Breast epithelium (tissue), 4 donors: ENCODE measurements at places on chromosomes 13 and 19. TPM values are rescaled to one million over a fixed set of nuclear protein-coding genes. Genes with fewer than 3 reads are reported as not detected.

RAVER1 gene
- 12.3 TPM for total RNA-seq

C13orf42 gene
- not detected for total RNA-seq

CCDC122 gene
- total RNA-seq = 5.9 TPM

RFXAP gene
- total RNA-seq = 5.9 TPM

FAAP24 gene
- total RNA-seq = 0.73 TPM

KLK14 gene
- total RNA-seq = not detected

RASIP1 gene
- total RNA-seq = 7.7 TPM

DNA sequence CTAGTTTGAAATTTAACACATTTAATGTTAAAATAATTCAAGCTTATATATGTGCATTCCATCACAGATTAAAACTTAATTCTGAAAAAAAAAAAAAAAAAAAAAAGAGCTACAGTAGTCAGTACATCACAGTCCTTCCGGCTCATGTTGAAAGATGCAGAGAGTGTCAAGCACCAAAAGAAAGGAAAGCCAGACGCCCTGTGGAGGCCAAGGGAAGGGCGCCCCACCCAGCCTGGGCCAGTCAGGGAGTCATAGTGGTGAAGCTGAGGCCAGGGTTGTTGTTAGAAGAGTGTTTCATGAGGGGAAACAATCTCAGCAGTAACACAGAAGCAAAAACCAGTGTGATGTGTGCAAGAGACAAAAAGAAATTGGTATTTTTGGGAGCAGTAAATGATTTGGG lies 375.3 kb downstream of the MTUS2 start:
- H3K4me3 ChIP-seq = no peak overlapping the region
- no peaks in the 10 kb centered on the region for H3K36me3 ChIP-seq
- DNase-seq = no peak
- H3K27me3 ChIP-seq = no peaks in the 10 kb centered on the region
- H3K4me1 ChIP-seq = no peaks in the 10 kb centered on the region

DNA sequence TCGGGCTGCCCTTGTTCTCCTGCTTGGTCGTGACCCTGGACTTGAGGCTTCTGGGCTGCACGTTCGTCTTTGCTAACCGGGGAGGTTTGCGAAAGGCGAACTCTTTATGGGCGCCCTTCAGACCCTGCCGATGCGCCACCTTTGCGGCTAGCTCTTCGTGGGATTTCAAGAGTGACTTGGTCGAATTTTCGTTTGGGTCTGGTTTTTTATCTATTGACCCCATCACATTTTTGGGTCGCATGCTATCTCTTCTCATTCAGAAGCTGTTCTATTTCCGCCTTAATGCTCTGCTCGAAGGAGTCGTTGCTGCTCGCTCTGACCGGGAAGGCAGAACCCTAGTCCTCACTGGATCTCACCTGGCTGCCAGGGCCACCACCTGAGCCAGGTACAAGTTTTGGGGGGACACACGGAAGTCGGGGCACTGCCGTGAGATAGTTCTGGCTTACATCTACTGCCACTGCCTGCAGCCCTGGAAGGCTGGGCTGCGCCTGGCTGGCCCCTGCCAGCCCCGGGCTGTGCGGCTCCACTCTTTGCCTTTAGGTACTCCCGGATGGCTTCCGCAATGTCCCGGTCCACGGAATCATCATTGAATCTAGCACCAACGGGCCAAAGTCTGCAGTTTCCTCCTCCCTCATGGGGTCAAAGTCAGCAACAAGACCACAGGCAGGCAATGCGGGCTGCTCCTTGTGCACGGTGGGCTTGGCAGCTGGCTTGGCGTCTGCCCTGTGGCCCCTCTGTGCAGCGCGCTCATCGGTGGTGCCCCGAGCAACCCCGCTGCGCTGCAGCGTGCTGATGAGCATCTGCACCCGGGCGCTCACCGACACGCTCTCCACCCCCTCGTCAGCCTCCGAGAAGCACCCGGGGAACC lies 16.2 kb downstream of the RB1 start:
- H3K36me3 ChIP-seq = no peaks in the 10 kb centered on the region
- DNase-seq = no peak
- H3K4me1 ChIP-seq = no peaks in the 10 kb centered on the region
- H3K27me3 ChIP-seq = no peaks in the 10 kb centered on the region
- H3K4me3 ChIP-seq = peak overlapping the region; percentile 31

GRCh38 chr19:50796128-50796633 lies 6.0 kb downstream of the ACP4 start:
- H3K4me1 ChIP-seq = no peaks in the 10 kb centered on the region
- no peaks in the 10 kb centered on the region for H3K36me3 ChIP-seq
- no peak overlapping the region for H3K27ac ChIP-seq
- H3K27me3 ChIP-seq = peaks cover 6% of the 10 kb centered on the region
- no peak for DNase-seq

DNA sequence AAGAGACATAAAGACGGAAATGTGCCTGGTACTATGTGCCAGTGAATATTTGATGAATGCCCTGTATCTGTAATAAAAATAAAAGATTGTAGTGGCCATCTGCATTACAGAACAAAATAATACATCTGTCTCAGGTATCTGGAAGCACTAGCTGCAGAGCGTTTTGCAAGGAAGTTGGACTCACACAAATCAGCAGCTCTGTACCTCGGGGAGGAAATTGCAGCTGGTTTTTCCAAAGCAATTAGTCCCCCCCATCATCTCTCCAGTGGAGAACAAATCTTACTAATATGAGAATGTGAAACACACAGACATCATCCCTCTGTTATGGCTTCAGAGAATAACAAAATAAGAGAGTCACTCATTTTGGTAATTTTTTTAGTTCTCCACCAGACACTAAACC lies 245.3 kb downstream of the ITGBL1 start:
- DNase-seq = no peak
- no peaks in the 10 kb centered on the region for H3K36me3 ChIP-seq
- no peak overlapping the region for H3K4me3 ChIP-seq
- H3K4me1 ChIP-seq = no peaks in the 10 kb centered on the region
- H3K27ac ChIP-seq = no peak overlapping the region
- no peaks in the 10 kb centered on the region for H3K27me3 ChIP-seq

- no peak for DNase-seq
- no peaks in the 10 kb centered on the region for H3K27me3 ChIP-seq
- H3K4me1 ChIP-seq = no peaks in the 10 kb centered on the region
Observed at GRCh38 chr19:13505761-13506470, 363 bp downstream of the CACNA1A start.

DNA sequence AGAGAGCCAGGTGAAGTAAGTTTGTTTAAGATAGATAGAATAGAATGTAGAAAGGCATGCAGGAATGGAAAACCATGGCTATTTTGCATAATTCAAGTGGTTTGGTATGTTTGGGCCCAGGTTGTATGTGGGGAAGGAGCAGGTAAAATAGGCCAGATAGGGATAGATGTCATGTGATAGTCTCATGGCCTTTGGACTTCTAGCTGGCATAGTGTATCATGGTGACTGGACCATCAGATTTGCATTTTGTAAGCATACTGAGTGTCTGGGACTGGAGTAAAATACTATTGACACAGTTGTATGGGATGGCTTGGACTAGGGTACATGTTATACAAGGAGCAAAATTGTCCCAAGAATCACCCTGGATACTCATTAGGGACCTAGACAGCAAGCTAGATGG lies 38.9 kb downstream of the COG3 start:
- H3K4me1 ChIP-seq = no peaks in the 10 kb centered on the region
- H3K27ac ChIP-seq = no peak overlapping the region
- no peak for DNase-seq
- H3K36me3 ChIP-seq = peaks cover 5% of the 10 kb centered on the region

DNA sequence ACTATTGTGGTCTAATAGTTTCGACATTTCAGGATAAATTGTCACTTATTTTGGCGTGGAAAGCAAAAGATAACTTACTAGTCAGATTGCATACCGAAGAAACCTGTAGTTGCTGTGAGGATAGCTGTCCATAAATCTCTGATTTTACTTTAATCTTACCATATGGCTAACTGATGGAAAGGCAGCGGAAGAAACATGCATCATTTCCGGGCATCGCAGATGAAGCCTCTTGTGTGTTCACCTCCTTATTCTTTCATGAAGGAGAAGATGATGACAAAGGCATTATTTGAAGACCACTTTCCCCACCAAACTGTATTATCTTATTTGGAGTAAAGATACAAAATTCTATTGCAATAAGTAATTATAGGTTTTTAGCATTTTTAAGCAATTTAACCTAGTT lies 763.6 kb upstream of the SLITRK6 start:
- H3K36me3 ChIP-seq = no peaks in the 10 kb centered on the region
- no peaks in the 10 kb centered on the region for H3K4me1 ChIP-seq
- H3K27me3 ChIP-seq = no peaks in the 10 kb centered on the region

GRCh38 chr13:100508996-100509395 lies 79.6 kb downstream of the GGACT start:
- no peak for DNase-seq
- H3K4me3 ChIP-seq = no peak overlapping the region
- H3K27me3 ChIP-seq = no peaks in the 10 kb centered on the region

- no peak overlapping the region for H3K27ac ChIP-seq
- no peak for DNase-seq
Observed at GRCh38 chr13:34750078-34750931, 191.8 kb upstream of the NBEA start.
